ENCODE measurements at places on chromosomes 13 and 19. TPM values are rescaled to one million over a fixed set of nuclear protein-coding genes. Genes with fewer than 3 reads are reported as not detected.

Gene EID2B
- 2.3 TPM for total RNA-seq

Gene OLFM2
- 1.4 TPM for total RNA-seq

Gene LRRC8E
- 1.5 TPM for total RNA-seq

Gene KASH5
- not detected for total RNA-seq

Measured in right atrium auricular region (tissue), 2 donors.